ENCODE measurements at places on chromosomes 2 and 18. TPM values are rescaled to one million over a fixed set of nuclear protein-coding genes. Genes with fewer than 3 reads are reported as not detected.

GRCh38 chr2:182618672-182619079, 97.4 kb upstream of the DNAJC10 start:
- DNase-seq = no peak

- no peak for DNase-seq
Observed at GRCh38 chr2:231270221-231271114, 72.0 kb downstream of the ARMC9 start.

- no peak for DNase-seq
Observed at GRCh38 chr2:138395565-138396306, 105.8 kb upstream of the SPOPL start.

PFN4 gene
- 0.49 TPM for total RNA-seq

DNA sequence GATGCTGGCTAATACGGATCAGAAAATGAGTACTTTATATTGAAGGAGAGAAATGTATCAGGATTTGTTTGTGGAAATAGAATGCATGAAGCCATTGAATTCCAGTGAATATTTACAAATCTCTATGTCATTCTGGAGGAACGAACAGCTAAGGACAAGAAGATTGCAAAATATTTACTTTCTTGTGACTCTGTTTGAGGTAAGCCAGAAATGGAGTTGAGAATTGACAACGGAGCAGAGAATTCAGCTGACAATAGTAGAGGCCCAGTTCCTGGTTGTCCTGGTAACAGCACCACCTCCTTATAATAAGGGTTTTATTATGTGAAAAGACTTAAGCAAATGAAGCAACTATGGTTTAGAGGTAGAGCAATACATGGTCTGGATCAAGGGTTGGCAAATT, 349.2 kb downstream of the ADCYAP1 start:
- DNase-seq = no peak

DNA sequence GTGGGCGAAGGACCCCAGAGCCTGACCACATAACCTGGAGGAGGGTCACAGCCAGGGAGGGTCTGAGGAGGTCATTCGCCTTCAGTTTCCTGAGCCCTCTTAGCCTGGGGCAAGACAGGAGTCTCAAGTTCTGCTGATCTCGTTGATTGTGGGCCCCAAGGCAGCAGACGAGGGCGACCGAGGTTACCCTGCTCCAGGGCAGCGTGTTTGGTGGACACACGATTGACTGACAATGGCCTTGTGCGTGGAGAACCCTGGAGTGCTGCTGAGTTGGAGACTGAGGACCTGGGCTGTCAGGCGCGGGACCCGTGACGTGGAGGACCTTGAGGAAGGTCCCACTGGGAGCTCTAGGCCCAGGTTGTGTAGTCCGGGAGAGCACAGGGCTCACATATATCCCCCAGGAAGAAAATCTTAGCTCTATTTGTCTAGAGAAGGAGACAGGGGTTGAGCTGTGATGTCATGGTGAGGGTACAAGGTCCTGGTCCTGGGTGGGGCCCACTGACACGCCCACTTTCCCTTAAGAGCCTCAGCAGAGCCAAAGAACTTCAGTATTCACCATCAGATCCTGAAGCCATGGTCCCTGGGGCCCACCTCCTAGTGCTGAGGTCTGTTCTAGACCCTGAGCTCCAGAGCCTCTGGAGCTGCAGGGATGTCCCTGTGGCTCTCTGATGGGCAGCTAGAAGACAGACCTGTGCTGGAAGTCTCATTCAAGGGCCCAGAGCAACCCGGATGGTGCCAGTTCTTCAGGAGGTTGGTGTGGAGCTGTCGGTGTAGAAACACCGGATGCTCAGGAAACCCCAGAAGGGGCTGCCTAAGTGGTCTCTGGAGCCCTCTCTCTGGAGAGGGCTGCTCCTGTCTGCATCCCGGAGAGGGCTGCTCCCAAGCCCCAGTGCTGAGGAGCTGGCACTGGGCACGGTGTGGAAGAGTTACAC, 53.1 kb downstream of the DYSF start:
- no peak for DNase-seq

Measured in skin of body (tissue), 3 donors.